ENCODE measurements at places on chromosomes 6 and 20.

DNA sequence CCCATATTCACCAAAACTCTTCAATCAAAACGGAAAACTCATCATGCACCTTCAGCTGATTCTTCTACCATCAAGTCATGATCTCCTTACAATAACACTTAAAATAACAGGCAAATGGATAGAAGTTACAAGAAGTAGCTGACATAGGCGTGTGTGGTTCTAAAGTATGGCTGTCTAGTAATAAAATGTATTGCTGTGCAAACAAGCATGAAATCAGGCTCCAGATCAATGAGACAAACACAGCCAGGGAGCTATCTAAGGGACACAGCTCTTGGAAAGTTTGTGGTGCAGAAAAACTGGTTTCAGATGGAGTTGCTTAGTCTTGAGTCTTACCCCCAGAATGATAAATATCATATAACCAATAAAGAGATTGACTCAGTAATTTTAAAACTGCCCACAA, 434.8 kb upstream of the NOX3 start:
- DNase-seq, result no peak

GRCh38 chr6:118509009-118509617, 39.0 kb upstream of the PLN start:
- no peak for DNase-seq

DNA sequence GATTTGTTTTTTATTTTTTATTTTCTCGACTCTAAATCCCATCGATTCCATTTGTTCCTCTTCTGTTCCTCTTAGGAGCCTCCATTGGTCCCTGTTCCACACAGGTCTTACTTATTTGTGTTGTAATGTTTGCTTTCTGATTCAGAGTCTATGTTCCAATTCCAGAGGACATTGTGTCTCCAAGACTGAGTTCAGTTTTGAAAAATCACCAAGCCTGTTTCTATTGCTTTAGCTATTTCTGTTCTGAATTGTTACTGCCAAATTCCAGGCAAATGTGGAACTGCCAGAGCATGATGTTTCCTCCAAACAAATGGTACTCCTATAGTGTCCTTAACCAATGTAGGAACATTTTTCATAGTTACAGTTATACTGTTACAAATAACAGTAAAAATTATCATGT, 270.9 kb upstream of the SPTLC3 start:
- DNase-seq, result no peak

DNA sequence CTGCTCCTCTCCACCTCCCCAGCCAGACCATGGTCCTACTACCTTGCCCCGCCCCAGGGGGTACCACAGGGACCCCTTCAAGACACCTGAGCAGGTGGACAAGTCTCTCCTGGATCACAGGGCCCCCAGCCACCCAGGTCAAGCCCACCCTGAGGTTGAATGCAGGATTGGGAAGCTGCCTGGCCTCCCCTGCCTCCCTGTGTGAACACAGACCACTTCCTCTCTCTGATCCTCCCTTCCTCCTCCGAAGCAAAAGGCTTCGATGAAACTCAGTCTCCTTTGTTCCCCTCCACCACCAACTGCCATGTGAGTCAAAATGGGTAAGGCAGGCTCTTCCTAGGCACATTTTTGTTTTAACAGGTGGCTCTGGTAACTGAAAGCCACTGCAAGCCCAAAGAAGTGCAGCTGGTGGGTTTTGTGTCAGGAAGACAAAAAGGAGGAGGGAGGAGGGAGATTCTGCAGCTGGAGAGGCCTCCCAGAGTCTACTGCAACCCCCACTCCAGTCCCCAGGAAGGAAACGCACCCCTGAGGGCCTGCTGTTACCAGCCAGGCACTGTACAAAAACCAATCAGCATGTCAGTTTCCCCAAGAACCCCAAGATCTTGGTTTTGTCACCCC, 5.4 kb downstream of the ADA start:
- DNase-seq, result no peak

DNA sequence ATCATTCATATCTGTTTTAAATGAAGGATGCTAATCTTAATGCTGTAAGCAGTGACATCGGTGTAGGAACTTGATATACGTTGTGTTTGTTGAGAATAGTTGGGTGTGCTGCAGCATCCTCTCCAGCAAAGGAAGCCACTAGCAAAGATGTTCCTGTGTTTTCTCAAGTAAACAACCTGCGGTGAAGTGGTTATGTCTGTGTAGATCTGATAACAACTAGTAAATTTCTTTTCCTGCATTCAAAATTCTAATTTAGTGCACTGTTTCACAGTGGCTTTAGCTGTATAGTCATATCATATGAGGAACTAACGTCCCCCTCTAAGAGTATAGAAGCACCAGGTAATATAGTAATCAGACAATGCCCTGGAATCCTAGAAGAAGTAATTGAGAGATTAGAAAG, 38.7 kb downstream of the NCOA7 start:
- no peak for DNase-seq

DNA sequence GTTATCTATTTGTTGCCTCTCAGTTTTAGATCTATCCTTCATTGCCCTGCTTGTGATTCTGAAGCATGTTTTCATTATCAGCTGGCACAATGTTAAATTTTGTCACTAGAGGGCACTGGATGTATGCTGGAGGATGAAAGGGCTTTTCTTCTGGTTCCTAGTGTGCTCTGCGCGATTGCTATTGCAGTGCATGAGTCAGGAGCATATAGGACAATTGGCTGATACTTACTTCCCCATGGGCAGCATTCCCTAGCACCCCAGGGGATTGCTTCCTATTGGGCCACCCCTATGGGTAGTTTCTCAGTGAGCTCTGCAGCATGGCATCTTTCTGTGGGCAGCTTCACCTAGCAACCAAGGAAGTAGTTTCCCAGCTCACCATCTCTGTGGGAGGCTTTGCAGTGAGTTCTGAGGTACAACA, 280.3 kb upstream of the SYNCRIP start:
- no peak for DNase-seq

DNA sequence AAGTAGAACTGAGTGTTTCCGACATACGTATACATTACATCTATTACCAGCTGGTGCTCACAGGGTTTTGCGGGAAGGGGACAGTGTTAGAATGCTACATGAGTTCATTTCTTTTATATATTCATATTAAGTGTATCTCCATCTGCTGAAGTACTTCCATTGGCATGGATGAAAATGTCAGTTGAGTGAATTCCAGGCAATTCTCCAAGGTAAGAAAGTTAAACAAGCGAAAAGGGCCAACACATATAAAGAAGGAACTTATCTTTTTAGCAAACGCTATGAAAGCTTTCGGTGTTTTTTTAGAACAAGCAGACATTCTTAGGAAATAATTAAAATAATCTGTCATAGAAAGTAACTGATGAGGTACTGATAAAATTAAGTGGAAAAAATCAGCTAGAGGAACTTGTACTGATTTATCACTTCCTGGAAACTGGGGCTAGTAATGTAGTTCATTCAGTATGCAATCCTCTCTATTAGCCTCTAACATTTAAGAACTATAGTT, 34.6 kb downstream of the RNF146 start:
- DNase-seq, result no peak

- no peak for DNase-seq
These were observed 109.9 kb downstream of the NOL4L start for GRCh38 chr20:32474967-32475811.

DNA sequence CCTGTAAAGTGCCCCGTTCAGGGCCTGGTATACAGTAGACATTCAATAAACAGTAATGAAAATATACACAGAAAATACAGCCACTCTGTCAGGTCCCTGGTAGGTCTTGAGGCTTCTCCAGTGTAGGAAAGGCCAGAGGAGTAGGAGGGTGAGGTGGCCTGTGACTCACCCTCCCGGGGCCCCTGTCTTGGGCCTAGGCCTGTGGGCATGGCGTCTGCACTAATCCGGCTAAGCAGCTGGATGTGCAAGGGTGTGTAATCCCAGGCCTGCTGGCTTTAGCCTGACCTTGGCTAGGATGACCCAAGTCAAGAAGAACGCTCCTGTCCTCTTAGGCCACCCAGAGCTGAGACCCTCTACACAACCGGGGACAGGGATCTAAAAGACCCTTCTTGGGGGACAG, 84.9 kb downstream of the KCNB1 start:
- DNase-seq, result no peak

DNA sequence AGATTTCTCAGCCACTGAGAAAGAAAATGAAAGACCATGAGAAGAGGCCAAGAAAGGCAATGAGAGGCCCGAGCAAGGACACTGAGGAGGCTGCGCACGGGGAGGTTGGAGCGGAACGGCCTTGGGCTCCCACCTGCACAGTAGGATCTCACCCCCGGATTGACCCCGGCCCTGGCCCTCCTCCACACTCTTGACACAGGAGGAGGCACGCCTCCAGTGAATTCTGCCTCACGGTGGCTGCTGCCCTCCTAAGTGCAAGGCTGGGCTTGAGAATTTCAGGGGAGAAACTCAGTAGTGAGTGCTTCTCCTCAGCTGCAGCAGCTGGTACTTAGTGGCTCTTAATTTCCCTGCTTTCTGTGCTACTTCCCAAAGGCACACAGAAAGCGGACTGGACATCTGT, 18.0 kb downstream of the MRPL14 start:
- DNase-seq, result no peak

GRCh38 chr20:5789827-5790226, 39.6 kb downstream of the SHLD1 start:
- no peak for DNase-seq

DNA sequence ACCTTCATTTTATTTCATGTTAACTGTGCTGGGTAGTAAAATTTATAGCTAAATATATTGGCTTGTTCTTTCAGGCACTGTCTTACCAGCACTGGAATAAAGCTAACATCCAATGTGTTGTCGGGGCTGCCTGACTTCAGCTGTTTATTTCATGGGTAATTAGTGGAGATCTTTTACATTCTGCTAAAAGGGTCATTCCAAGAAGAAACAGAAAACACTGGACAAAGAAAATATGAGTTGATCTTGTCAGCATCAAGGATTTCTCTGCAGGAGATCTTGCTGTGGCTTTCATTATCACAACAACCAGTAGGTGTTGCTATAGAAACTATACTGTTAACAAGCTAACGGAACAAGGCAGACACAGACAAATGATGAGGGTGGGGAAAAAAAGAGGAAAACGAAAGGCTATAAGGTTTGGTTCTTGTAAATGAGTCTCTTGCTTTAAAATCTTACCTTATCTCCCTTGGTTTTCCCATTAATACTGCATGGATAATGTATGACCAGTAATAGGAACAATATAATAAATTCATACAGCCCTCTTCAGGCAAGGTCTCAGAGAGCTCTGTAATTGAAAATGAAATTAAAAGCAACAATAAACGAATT, 206.8 kb downstream of the SIM1 start:
- no peak for DNase-seq

GRCh38 chr20:33450867-33451266, 7.3 kb upstream of the SNTA1 start:
- DNase-seq, result no peak

GRCh38 chr20:39880890-39881289, 808.1 kb downstream of the MAFB start:
- no peak for DNase-seq

GRCh38 chr6:1729750-1730140, 120.0 kb downstream of the FOXC1 start:
- no peak for DNase-seq

DNA sequence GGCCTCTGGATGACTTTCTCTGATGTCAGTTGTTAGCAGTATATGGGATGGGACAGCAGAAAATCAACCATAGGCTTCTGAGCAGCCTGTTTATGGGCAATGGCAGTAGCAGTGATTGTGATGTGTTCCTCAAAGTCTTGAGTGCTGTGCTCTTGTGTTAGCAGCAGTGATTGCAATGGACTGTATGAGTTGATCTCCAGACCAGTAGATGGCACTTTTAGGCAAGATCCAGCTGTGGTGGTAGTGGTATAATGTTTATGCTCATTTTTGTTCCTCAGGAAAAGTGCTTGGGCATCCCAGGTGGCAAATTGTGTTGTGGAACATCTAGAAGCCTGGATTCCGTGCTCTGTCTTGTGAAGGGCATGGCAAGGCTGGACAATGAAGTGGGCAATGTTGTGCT, 181.6 kb upstream of the SYNCRIP start:
- DNase-seq, result no peak

GRCh38 chr20:44566018-44566417, 16.4 kb upstream of the PKIG start:
- DNase-seq, result no peak

DNA sequence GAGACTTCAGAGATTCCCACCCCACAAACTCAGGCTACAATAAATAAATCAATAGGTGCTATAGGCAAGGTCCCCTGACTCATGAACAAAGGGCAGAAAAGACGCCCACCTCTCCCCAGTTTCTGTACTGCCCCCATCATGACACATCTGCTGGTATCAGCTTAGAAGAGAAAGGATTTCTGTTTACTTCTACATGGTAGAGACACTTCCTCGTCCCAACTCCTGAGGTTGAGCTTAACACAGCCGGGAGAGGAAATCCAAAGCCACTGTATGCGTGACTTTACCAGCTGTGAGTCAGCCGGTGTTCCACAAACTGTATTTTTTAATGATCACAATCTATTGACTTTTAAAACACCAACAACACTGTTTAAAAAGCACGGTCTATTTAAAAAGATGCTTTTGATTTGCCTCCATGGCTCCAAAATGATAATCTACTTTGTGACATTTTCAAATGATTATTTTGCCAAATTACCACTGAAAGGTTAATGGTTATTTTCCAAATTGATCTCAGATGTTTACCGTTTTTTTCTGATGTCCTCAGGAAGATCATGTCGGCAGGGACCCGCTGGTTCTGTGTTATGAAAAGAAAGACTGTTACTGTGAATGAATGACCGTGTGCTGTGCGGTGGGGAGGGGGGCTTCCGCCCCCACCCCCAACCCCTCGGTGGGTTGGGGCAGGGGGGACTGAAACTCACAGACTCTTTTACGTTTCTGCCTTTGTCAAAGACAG, 72.5 kb downstream of the ATP9A start:
- no peak for DNase-seq

DNA sequence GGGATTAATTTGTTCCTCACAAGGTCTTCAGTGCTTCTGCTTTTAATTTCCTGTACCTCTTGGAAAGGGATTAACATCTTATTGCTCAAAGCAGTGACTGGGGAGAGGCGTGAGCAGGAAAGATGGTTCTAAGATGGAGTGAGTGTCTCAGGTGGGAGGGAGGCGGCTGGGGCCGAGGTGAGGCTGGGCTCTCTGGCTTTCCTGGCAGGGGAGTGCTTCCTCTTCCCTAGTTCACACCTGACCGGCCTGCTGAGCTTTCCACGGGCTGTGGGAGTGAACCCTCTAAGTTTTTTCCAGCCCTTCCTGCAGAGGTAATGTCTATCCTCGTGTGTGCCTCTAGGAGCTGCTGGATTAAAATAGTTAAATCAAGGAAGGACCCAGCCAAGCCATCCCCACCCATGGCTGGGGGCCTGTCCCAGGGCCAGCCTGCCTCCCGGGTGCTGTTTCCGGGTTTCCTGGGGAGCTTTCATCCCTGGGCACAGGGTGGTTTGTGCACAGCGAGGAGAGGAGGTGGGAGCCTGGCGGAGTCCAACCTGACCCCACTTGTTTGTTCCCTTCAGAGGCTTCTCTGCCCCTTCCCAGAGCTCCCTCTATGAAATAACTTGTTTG, 179.1 kb downstream of the TFAP2C start:
- DNase-seq, result no peak
